Stimulated activated CD8-positive, alpha-beta memory T cell treated with anti-CD3 and anti-CD28 coated beads, Interleukin-7, amount 100 ng/mL, for 1 hour (primary cell): ENCODE measurements at places on chromosomes 11 and 22.

DNA sequence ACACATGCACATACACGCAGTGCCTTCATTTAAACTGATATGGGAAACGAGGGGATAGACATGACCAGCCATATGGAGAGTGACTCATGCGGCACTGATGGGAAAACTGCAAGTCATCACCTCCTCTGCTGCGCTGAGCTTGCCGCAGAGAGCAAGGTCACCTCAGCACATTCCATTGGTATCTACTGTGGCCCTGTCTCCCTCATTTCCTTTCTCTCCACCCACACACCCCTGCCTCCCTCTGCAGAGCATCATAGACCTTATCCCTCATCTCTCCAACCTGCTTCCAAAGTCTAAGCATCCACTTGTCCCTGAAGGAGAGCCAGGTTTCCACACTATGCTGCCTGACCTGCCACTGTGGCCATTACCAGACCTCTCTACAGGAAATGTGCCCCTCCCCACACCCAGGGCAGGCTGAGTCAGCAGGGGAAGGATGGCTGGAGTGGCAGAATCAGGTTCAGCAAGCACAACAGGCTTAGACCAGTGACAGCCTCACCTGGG is 116.9 kb upstream of the SNX19 start:
- no peak for DNase-seq

DNA sequence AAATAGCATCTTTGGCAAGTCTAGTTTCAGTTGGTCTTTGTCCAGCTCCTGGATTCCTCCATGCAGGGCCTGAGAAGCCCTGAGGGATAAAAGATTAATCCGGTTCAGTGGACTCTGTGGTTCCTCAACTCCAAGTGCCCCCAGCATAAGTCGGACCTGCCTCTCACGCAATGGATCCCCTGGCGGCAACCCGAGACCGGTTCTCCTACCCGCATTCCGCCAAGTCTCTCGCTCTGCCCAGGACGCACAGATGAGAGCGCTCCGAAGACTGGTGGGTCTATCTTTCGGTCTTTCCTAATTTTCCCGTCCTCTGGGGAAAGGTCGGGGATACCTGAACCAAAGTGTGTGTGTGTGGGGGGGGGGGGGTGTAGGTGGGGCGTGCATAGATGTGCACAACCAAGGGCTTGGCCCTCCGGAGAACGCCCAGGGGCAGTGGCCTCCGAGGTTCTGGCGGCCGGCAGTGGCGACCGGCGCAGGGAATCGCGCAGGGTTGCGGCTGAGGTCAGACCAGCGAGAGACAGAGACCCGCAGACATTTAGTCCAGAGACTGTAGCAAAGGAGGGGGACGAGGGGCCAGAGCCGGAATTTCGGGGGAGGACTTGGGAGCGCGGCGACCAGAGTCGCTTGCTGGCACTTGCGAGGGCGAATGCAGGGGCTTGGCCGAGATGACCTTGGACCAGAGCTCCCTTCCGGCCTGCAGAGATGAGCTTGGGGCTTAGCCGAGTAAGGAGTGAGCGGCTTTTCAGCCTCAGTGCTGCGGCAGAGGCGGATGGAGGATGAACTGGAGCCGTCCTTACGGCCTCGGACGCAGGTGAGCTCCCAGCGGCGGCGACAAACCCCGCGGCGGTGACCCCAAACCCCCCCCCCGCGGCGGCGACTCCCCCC is 712 bp upstream of the SLC2A11 start:
- no peak for DNase-seq

DNA sequence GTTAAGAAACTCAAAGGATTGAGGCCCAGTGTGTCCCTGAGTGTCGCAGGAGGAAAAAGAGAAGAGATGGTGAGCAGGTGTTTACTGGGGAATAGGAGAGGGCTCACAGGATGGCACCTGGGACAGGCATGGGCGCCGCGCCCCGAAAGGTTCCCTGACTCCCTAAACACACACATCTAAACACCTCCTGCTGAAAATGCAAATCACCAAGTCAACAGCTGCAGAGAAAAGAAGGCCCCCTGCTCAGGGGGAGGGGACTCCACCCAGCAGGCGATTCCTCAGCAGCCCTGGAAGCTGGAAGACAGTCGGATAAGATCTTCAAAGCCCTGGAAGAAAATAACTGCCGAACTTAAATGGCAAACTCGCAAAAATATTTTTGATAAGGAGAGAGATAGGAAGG is 377.2 kb downstream of the BRD1 start:
- no peak for DNase-seq

- DNase-seq: no peak
Measured at GRCh38 chr22:20980938-20981722, 967 bp upstream of the LZTR1 start.

- DNase-seq: no peak
Measured at GRCh38 chr11:99640671-99641070, 619.9 kb downstream of the CNTN5 start.

DNA sequence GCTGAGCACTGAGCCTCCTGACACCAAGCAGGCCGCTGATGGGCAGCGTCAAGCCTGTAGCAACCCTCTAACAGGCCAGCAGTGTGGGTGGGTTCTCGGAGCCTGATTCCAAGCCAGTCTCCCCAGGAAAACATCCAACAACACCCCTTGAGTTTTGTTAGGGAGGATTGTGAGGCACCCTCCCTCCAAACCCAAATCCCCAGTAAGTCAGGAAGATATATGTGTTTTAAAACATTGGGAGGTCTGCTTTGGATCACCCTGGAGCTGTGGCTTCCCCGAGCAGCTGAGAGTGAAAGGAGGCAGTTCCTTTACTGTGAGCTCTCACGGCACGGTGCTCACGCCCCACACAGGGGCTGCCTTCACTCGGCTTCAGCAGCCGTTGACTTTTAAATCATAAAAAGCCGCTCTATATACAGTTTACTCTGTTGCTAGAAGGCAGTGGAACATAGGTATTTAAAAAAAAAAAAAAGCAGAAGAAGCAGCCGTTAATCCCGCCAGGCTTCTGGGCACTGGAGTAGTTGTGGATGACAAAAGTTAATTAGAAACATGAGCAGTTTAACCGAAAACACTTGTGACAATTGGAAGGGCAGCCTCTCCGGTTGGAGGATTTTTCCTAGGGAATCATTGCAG is 218.6 kb downstream of the NAV2 start:
- DNase-seq: no peak

DNA sequence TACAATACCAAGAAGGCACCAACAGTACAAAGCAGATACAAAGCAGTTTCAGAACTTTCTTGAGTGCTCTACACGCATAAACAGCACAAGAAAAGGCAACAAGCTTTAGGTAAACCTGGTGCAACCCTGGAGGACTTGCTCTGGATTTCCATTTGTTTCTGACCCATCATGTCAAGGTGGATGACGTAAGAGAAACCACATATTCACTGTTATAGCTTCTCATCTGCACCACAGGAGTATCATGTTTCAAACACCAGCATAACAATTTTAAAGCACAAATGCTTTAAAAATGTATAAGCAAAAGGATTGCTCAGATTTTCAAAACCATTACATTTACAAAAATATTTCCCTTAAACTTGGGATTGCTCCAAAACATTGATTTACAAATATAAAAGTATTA is 25.0 kb upstream of the YPEL1 start:
- DNase-seq: no peak

DNA sequence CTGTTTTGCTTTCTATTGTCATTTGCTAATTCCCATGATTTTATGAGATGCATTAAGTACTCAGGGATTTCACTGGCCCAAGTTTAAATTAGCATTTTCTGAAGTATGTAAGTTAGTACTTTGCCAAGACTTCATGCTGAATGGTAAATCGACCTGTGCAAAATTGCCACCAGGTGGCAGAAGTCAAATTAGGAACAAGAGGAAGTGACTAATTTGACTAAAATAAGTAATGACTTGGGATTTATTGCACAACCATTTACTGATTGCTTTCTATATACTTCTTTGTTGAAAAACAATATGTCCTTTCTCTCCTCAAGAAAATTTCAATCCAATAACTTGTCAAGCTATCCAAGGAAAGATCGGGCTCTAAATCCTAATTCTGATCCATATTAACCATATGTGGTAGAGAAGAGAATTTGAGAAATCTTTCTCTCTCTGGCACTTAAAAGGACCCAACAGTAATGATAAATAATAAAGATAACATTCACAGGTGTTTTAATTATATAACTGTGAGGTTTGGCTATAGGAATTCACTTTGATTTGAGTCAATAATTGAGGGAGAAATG is 253.7 kb upstream of the CHORDC1 start:
- DNase-seq: no peak

- no peak for DNase-seq
Measured at GRCh38 chr11:129242855-129243254, 50.7 kb upstream of the ARHGAP32 start.

DNA sequence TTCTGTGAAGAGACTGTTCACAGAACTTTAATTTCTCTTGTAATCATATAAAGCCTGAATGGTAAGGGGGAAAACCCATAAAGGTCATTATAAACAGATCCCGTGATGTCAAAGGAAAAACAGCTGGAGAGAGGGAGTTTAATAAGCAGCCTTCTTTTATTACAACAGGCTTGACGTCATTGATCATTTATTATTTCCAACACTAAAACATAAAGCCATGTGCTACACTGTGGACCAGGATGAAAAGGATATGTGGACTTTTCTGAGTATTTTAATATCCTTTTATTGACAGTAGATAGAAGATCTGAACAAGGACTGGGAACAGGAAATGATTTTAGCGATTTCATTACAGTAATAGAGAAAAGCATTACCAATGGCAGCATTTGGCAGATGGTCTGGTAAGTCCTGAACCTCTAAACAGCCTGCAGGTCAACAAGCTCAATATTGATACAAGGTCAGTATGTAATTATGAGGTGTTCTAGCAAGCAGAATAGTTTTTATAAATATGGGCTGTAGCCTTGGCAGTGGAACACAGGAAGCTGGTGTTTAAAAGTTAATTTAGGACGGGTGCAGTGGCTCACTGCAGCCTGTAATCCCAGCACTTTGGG is 25.1 kb upstream of the TPH1 start:
- no peak for DNase-seq
